ENCODE measurements at places on chromosomes 13 and 19.

DNA sequence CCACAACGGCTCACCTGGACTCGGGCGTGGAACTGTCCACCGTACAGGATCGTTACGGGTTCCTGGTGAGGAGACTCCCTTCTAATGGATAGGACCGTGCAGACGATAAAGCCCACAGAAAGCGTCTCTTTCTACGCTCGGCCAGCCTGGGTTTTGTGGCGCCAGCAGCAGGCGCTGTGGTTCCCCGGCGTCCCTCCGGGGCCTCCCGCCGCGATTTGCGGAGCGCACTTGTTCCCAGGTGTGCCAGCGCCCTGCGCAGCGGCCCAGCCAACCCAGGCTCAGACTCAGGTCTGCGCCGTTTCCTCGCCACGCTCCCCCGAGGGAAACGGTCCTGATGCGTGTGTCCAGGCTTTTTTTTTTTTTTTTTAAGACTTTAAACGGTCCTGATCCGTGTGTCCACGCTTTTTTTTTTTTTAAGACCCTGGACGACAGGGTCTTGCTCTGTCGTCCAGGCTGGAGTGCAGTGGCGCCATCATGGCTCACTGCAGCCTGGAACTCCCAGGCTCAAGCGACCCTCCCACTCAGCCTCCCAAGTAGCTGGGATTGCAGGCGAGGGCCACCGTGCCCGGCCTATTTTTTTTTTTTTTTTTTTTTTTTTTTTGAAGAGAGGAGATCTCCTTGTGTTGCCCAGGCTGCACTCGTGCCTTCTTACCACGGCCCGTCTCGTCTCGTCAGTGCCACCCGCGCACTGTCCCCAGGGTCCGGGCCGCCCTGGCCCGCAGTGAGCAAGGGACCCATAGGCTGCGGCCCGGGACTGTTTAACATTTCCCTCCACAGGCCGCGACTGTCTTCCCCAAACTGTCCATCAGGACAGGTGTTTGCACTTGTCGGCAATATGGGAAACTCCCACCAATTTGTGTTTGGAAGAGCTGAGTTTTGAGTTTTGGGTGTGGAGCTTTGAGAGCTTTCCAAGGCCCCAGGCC, 23.8 kb downstream of the GJA3 start:
- no peak for DNase-seq

DNA sequence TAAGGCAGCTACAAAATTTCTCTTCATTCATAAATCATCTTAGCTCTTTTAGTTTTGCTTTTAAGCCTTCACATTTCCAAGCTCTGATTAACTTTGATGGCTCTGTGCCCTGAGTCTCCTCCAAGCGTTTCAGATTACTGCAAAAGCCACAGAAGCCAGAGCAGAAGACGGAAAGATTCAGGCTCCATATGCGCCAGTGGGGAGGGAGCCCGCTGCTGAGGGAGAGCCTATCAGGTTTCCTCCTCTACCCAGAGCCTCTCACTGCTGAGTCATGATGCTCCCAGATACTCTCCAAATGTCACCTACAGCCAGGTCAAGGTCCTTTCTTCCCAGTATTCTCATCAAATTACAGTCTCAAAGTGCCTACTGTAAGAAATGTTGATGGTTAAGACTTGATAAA, 193.6 kb downstream of the RAP2A start:
- DNase-seq = no peak

GRCh38 chr13:65265988-65266387, 1964.1 kb downstream of the PCDH9 start:
- DNase-seq = no peak

- DNase-seq = no peak
Observed at GRCh38 chr19:6963937-6964336, 57.3 kb downstream of the MBD3L2B start.

- DNase-seq = no peak
Observed at GRCh38 chr19:5562280-5562679, 5.5 kb downstream of the TINCR start.

All from anterior cingulate cortex (tissue), 58 donors.